ENCODE measurements at places on chromosomes 3 and 15. TPM values are rescaled to one million over a fixed set of nuclear protein-coding genes. Genes with fewer than 3 reads are reported as not detected.

The IL5RA gene
- not detected for total RNA-seq

The MBD4 gene
- total RNA-seq: 41.6 TPM

The GRK7 gene
- total RNA-seq: 0.33 TPM

The RTP2 gene
- not detected for total RNA-seq

The RBP2 gene
- total RNA-seq: 1.3 TPM

The SPSB4 gene
- total RNA-seq: not detected

The NCBP2 gene
- total RNA-seq: 40.8 TPM

The ANKUB1 gene
- total RNA-seq: not detected

The GPX1 gene
- total RNA-seq: 653 TPM

The NPAP1 gene
- not detected for total RNA-seq

The IQCH gene
- total RNA-seq: 6.6 TPM

The SKOR1 gene
- 1.8 TPM for total RNA-seq

The PRICKLE2 gene
- 72.5 TPM for total RNA-seq

The CYP11A1 gene
- 1.3 TPM for total RNA-seq

The APBA2 gene
- 0.64 TPM for total RNA-seq

All from breast epithelium (tissue), 4 donors.